ENCODE measurements at places on chromosomes 16 and 17.

DNA sequence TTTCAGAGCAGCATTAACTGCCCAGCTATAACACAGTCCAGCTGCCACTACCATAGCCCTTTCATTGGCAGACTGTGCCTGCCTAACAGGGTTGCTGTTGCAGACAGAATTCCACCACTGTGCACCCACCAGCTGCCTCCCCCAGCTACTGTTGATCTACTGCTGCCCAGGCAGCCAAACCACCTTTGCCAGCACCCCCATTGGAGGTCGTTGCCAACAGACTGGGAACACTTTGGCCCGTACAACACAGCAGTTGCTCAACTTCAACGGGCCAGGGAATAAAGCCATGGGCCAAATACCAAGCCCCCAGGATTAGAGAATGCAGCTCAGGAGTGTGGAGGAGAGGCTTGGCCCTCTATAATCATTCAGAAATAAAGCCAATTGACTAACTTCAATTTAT lies 473.6 kb downstream of the CDH11 start:
- DNase-seq: no peak

DNA sequence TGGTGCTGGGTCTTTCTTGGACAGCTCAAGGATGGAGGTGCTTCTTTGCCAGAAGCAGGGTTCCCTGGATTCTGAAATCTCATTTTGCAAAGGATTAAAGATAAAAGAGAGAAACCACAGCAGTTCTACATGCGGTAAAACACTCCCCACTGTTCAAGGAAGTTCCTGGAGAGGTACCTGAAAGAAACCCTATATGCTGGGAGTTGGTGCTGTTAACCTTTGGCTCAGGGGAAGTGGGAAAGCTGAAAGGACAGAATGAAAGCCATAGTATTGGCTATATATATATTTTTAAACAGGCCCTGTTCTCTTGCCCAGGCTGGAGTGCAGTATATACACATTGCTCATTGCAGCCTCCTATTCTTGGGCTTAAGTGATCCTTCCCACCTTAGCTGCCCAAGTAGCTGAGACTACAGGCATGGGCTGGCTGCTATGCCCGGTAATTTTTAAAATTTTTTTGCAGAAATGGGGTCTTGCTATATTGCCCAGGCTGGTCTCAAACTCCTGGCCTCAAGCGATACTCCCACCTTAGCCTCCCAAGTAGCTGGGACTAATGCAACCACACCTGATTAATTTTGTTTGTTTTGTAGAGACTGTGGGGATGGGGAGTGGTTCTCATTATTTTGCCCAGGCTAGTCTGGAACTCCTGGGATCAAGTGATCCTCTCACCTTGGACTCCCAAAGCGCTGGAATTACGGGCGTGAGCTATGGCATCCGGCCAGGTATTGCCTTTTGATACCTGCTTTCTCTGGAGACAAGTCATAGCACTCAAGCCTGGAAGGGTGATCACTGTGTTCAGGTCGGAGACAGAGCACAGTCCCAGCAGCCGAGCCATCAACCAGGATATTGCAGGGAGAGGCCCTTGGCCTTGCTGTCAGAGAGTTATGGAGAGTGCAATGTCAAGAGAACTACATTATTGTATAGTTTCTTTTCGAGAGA lies 55.2 kb downstream of the MSI2 start:
- DNase-seq: no peak

DNA sequence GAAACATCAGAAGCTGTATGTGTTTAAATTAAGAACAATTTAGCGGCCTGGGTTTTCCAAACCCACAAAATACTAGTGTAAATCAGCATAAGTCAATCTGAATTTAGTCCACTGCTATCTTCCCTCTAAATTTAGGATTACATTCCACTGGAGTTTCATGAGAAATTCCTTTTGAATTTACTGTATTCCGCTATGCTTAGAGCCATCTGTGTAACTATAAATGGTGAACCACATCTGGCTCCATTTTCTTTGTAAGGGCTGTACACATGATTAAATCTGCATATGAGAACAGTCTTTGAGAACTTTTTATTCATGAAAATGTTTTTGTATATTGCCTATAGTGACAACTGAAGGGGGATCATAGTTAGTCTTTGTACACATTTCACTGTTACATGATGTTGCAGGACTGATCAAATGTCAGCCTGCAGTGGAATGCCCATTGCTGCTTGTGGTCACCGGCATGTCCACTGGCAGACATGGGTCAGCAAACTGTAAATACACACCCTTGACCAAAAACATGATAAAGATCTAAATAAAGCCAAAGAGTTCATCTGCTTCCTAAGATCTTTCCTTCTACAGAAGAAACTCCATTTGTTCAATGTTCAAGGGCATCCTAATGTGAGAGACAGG lies 36.8 kb downstream of the RPGRIP1L start:
- no peak for DNase-seq

DNA sequence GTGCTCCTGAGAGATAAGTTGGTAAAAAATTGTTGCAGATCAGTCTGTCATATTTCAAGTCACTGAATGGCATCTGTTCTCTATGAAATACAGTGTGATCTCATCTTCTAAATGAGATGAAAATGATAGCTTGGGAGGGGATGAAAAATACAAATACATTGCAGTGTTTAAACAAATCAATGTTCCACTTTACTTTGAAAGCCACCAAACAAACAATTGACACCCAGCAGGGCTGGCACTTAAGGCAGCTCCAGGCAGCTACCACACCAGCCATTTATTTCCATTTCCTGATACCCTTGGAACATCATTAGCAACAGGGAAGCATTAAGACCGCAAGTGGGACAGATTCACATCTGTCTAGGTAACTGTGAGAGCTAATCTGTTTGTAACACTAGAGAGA lies 827.6 kb upstream of the KIF2B start:
- DNase-seq: no peak

GRCh38 chr17:80844418-80844990 lies 147.1 kb upstream of the CHMP6 start:
- DNase-seq: no peak

- no peak for DNase-seq
These were observed 44.8 kb downstream of the PARN start for GRCh38 chr16:14585287-14585686.

DNA sequence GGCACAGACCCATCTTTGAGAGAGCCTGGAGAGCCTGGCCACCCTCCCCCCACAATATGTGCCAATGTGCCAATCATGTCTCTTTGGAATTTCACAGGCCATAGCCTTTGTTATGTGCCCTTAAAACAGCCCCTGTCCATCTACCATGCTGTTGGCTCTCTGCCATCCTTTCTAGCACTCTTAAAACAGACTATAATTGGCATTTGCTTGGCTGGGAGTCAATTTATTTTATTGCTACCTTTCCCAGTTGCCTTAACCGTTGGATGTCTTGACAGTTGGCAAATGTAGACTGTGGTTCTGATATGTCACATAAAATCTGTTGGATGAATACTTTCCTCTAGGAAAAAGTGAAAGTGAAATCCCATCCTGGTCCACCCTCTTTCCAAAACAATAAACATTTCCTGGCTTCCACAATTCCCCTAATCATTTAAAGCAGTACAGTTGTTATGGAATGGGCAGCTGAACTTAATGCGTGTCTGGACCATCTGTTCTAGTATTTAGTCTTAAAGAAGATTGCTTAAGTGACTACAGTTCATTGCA lies 394.0 kb downstream of the KCNJ2 start:
- DNase-seq: no peak

- no peak for DNase-seq
These were observed 299.3 kb upstream of the SOX9 start for GRCh38 chr17:71821511-71821910.

DNA sequence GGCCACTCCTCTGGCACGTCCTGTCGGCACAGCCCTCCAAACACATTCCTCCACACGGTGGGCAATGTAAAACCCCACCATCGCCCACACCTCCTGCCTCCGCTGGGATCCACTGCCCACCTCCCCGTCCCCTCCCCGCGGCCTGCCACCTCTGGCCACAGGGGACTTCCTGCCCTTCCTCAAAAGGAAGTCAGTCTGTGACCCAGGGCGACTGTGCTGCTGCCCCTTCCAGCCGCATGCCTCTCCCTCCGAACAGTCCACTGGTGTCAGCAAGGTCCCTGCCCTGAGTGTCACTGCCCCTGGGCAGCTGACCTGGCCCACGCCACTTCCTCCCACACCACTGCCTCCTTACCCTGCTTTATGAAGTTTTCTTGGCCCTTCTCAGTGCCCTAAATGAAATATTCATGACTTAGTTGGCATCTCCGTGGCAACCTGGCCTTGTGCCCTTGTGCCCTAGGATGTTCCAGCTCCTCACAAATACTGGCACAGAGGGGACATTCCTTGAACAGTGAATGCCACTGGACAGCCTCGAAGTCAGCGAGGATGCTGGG lies 2.0 kb downstream of the PLD6 start:
- peak; percentile 85 for DNase-seq

- no peak for DNase-seq
These were observed 253.7 kb downstream of the TOX3 start for GRCh38 chr16:52293204-52293603.

DNA sequence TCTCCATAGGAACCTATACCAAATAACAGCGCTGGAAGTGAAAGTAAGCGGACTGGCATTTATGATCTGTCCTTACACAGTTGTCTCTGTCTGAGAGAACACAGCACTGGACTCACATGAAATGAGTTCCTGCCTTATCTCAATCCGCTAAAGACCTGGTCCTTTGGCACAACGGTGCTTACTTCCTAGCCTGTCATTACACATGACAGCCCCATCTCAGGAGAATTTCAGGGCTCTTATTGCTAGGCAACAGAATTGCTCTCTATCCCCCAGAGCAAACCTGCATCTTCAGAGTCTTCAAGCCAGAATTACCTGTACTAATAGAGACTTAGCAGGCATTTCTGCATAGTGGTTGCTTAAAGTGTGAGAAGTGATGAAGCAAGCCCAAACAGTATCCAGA lies 4.3 kb downstream of the KCNJ2 start:
- DNase-seq: no peak

- DNase-seq: no peak
These were observed 12.8 kb upstream of the GNG13 start for GRCh38 chr16:813204-813915.

DNA sequence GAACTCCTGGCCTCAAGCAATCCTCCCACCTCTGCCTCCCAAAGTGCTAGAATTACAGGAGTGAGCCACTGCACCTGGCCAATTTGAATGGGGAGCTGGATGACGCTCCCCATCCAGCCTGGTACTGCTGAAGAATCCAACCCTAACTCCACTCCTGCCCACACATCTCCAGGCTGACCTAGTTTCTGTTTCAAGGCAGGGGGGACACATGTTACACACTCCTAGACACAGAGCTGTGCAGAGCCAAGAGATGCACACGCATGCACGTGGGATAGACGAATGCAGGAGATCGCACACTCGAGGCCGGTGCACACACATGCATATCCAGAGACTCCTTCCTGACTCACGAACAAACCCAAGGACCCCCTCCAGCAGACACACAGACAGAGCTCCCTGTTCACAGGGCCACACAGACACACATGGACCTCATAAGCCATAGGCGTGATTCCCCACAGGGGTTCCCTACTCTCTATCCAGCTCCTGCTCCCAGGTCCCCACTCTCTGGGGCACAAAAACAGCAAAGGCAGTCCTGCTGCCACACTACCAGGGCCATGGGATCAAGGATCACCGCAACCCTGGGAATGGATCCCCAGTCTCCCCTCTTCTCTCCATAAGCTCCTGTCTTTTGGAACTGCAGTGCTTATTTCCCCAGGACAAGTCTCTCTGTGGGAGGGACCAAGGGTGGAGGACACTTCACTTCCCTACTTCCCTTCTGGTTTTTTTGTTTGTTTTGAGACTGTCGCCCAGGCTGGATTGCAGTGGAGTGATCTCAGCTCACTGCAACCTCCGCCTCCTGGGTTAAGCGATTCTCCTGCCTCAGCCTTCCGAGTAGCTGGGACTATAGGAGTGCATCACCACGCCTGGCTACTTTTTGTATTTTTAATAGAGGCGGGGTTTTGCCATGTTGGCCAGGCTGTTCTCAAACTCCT lies 14.4 kb downstream of the EPOP start:
- no peak for DNase-seq

DNA sequence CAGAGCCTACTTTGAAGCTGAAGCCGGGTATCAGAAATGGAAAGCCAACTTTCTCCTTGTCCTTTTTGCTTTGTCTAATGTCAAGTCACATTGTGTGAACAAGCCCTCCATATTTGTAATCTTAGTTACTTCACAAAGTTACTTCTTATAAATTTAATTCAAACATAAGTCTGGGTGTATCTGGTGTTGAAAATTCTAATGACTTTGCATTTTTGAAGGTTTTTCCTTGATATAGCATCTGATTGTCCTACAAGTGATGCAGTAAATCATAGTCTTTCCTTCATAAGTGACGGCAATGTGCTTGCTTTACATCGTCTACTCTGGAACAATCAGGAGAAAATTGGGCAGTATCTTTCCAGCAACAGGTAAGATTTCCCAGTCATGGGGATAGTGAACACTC lies 36.9 kb downstream of the OMG start:
- DNase-seq: no peak

GRCh38 chr17:39167476-39167875 lies 1.5 kb upstream of the ARL5C start:
- DNase-seq: no peak

DNA sequence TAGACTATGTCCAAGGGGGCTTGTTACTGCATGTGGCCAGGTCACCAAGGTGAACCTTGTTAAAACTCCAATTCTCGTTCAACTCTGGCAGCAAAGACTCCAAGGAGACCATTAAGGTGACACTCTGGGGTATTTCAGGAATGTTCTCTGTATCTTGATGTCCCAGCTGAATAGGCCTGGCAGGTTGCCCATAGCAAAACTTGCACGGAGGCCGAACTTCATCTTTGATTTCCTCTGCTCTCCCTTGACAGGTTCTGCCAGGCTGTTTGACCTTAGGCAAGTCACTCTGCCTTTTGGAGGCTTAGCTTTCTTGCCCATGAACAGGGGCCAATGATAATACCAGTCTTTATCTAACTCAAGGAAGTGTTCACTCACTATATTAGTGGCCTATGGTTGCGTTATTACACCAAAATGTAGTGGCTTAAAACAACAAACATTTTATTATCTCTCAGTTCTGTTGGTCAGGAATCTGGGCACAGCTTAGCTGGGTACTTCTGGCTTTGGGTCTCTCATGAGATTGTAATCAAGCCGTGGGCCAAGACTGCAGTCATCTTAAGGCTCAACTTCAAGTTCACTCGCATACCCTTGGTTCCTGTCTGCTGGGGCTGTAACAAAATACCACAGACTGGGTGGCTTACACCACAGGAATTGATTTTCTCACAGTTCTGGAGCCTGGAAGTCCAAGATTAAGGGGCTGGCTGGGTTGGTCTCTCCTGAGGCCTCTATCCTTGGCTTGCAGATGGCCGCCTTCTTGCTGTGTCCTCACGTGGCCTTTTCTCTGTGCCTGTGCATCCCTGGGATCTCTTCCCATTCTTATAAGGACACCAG lies 168.5 kb downstream of the UTP18 start:
- no peak for DNase-seq

GRCh38 chr17:39635614-39636176 lies 1.2 kb upstream of the STARD3 start:
- no peak for DNase-seq

- no peak for DNase-seq
These were observed 5.2 kb downstream of the CCDC154 start for GRCh38 chr16:1439058-1439698.

- DNase-seq: no peak
These were observed 14.2 kb upstream of the CACNG4 start for GRCh38 chr17:66950325-66950724.

GRCh38 chr16:83960521-83961249 lies 7.4 kb upstream of the NECAB2 start:
- no peak for DNase-seq
